Effector memory CD8-positive, alpha-beta T cell (primary cell): ENCODE measurements at places on chromosomes 13 and 19.

GRCh38 chr13:59144700-59145099 is 1019.0 kb downstream of the DIAPH3 start:
- no peak for DNase-seq

DNA sequence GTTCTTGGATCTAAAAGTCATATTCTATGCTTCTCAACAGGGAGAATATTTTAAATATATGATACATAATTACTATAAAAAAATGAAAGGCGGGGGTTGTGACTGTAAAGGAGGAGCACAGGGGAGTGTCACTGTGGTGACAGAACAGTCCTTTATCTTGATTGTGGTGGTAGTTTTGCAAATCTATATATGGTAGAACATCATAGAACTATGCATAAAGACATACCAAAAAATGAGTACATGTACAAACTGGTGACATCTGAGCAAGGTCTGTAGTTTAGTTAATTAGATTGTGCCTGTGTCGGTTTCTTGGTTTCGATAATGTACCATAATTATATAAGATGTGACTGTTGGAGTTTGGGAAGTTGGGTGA is 38.7 kb upstream of the GARRE1 start:
- DNase-seq: no peak

DNA sequence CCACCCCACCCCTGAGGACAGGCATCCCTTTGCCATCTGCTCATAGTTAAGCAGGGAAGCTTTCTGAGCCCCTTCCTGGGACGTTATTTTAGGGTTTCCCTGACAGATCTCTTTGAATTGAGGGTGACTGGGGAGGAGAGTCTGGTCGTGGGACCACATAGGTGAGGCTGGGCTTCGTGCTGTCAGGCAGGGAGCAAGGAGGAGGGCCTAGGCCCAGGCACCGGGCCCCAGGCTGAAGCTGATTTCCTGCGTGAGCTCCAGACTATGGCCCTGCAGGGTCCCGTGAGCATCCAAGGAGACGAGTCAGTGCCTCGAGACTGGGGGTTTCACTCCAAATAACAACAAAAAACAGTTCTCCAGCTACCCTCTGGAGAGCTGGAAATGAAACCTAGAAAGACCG is 60.4 kb downstream of the MYO9B start:
- DNase-seq: no peak

DNA sequence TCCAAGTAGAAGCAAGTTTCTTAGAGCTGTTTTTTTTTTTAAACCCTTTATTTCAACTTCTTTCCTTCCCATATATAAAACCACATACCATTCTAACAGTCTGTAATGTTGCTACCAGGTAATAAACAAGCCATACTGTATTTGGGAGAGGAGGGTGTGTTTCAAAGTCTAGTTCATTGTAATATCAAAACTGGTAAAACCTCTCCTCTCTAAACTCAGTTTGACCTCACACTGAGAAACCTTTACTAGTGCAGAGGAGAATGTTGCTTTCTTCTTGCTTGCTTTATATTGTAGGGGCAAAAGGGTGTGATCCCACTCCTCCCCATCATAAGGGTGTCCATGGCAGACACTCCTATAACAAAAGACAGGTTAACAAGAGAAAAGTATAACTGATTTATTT is 155.1 kb downstream of the GGACT start:
- no peak for DNase-seq

- no peak for DNase-seq
Observed at GRCh38 chr13:77865622-77866021, 53.0 kb downstream of the EDNRB start.

DNA sequence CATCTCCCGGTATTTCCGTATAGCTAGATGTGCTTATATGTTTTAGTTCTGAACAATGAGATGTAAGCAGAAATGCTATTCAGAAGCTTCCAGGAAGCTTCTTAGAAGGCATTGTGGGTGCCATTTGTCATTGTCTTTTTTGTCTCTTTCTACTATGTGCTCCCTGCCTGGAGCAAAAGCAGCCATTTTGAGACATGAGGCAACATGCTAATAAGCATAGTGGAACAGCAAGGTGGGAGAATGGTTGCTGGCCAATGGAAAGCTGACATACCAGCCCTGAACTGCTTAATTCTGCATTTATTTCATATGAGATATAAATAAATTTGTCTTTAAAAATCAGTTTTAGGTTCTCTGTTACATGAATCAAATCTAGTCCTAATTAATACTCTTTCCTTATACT is 299.7 kb downstream of the LMO7 start:
- no peak for DNase-seq
